ENCODE measurements at places on chromosomes 2 and 18. TPM values are rescaled to one million over a fixed set of nuclear protein-coding genes. Genes with fewer than 3 reads are reported as not detected.

The KCNE4 gene
- total RNA-seq = 0.17 TPM

DNA sequence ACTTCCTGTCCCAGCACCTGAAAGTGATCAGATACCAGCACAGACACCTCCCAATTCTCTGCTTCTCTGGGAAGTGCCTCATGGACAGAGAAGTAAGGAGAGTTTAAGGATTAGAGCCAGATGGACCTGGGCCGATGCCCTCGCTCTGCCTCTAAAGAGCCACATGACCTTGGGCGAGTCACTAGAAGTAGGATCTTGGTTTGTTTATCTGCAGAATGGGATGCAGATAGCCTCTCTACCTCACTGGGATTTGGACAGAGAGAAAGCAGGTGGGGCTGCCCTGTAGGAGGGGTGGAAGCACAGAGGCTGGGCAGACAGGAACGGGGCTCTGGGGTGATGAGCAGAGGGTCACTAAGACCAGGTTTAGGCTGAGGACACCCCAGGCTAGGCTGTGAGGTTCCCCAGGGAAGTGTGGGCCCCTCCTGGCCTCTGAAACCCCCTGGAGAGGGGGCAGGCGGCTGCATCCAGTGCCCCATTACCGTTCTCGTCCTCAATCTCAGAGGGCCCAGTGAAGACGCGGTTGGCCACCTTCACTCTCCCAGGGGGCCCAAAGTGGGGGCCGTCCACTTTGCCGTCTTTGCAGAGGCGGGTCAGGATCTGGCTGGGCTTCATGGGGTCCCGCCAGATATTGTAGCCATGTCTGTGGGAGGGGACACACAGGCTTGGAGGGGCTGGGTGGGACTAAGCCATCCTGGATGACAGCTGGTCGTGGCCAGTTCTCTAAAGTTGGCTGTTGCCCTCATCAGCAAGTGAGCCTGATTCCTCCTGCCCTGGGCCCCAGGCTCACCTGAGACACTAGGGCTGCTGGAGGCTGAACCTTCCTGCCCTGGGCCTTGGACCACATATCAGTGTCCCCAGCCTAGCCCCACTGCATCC, 13.3 kb downstream of the OTOF start:
- no peak overlapping the region for H3K4me3 ChIP-seq
- H3K4me1 ChIP-seq = no peaks in the 10 kb centered on the region

The TUBB8B gene
- 0.30 TPM for total RNA-seq

DNA sequence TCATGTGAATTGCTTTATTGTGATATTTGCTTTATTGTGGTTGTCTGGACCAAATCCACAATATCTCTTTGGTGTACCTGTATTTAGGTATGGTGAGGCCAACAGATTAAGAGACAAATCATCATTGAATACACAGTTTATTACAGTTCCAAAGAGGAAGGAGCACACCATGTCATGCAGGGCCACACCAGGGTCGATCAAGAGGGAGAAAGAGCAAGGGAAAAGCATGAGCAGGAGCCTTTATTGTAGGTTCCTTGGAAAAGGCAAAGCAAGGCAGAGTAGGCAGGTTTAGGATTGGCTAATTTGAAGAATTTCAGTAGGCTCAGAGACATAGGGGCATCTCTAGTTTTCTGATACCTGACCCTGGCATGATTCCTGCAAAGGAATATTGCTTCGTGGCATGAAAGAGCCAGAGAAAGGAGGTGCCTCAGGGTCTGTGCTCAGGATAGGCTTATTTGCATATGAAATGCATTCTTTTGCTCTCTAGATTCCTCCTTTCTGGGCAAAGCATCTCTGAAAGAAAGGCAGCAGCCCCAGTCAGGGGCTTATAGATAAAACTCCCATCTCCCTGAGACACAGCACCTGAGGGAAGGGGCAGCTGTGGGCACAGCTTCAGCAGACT, 214.2 kb upstream of the ERBB4 start:
- no peaks in the 10 kb centered on the region for H3K27me3 ChIP-seq
- DNase-seq = no peak
- no peaks in the 10 kb centered on the region for H3K36me3 ChIP-seq
- no peak overlapping the region for H3K27ac ChIP-seq

GRCh38 chr18:12321333-12321732, 13.3 kb downstream of the TUBB6 start:
- no peak overlapping the region for H3K4me3 ChIP-seq
- H3K36me3 ChIP-seq = peaks cover 3% of the 10 kb centered on the region
- DNase-seq = no peak
- H3K4me1 ChIP-seq = no peaks in the 10 kb centered on the region
- no peaks in the 10 kb centered on the region for H3K27me3 ChIP-seq
- no peak overlapping the region for H3K27ac ChIP-seq

DNA sequence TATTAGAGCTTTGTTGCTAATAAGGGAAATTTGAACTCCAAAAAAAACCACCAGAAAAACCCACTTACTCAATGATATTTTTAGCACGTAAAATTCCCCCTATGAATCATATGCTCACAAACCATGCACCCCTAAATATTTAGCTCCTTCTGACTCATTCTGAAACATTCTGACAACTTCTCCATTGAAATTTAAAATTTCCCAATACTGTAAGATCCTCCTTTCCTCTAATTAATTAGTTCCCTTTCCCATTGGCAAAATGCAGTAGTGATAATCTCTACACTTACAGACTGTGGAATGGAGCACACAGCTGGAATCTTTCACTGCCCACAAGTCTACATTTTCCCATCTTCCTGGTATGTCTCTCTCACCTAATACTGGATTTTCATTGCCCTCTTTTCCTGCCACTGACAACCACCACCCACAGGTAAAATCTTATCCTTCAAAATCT, 215.8 kb upstream of the ACVR2A start:
- H3K4me1 ChIP-seq = no peaks in the 10 kb centered on the region
- H3K36me3 ChIP-seq = no peaks in the 10 kb centered on the region
- no peak overlapping the region for H3K4me3 ChIP-seq
- H3K27me3 ChIP-seq = no peaks in the 10 kb centered on the region
- no peak overlapping the region for H3K27ac ChIP-seq

The C2orf92 gene
- total RNA-seq = 12.8 TPM

DNA sequence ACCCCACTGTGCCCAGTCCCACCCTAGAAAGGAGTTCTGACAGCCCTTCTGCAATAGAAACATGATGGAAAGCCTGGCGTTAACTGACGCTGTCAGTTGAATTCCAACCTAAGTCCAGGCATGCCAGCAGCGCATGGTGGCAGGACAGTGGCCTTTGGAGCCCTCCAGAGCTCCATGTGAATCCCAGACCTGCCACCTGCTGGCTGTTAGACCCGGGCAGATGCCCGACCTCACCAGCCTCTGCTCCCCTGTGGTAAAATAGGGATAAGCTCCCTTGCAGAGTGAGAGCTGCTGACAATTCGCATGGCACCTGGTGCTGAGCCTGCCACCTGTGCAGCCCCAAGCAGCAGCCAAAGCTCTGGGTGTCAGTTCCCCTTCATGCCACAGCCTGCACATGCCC, 138.6 kb downstream of the LOXHD1 start:
- no peaks in the 10 kb centered on the region for H3K27me3 ChIP-seq
- DNase-seq = no peak
- H3K36me3 ChIP-seq = no peaks in the 10 kb centered on the region
- H3K4me3 ChIP-seq = no peak overlapping the region

- H3K4me1 ChIP-seq = no peaks in the 10 kb centered on the region
- no peaks in the 10 kb centered on the region for H3K36me3 ChIP-seq
- H3K4me3 ChIP-seq = no peak overlapping the region
- H3K27me3 ChIP-seq = no peaks in the 10 kb centered on the region
- no peak overlapping the region for H3K27ac ChIP-seq
- no peak for DNase-seq
Measured at GRCh38 chr18:63646936-63647335, 2.9 kb upstream of the SERPINB4 start.

GRCh38 chr18:26531605-26532298, 16.6 kb downstream of the KCTD1 start:
- DNase-seq = no peak
- H3K27me3 ChIP-seq = no peaks in the 10 kb centered on the region
- no peak overlapping the region for H3K27ac ChIP-seq
- H3K4me3 ChIP-seq = no peak overlapping the region
- H3K4me1 ChIP-seq = no peaks in the 10 kb centered on the region
- no peaks in the 10 kb centered on the region for H3K36me3 ChIP-seq

DNA sequence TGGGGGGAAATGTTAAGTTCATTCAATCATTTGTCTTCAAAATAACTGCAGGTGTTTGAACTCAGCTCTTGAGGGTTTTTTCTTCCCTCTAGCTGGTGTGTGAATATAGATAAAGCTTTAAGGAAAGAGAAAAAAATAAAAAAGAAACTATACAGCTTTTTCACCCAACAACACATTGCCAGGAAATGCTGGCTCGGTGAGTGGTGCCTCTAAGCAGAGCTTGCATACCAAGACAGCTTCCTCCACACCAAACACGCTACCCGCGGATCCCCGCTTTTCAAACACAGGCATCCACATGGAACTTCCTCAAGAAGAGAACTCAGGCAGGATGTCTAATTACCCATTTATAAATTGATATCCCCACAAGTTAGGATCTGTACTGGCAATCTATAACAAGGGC, 69.8 kb upstream of the TANK start:
- H3K4me1 ChIP-seq = no peaks in the 10 kb centered on the region
- no peaks in the 10 kb centered on the region for H3K36me3 ChIP-seq
- H3K27ac ChIP-seq = no peak overlapping the region

GRCh38 chr2:215352602-215353001, 40.7 kb downstream of the ATIC start:
- DNase-seq = no peak
- no peak overlapping the region for H3K4me3 ChIP-seq
- H3K27ac ChIP-seq = no peak overlapping the region
- H3K36me3 ChIP-seq = peaks cover 27% of the 10 kb centered on the region

GRCh38 chr2:29222381-29223179, 107.4 kb downstream of the CLIP4 start:
- H3K4me3 ChIP-seq = no peak overlapping the region
- no peak overlapping the region for H3K27ac ChIP-seq
- H3K27me3 ChIP-seq = no peaks in the 10 kb centered on the region
- H3K36me3 ChIP-seq = no peaks in the 10 kb centered on the region
- DNase-seq = no peak

GRCh38 chr2:55309446-55309845, 40.4 kb upstream of the MTIF2 start:
- H3K4me3 ChIP-seq = no peak overlapping the region
- H3K27ac ChIP-seq = no peak overlapping the region
- H3K36me3 ChIP-seq = no peaks in the 10 kb centered on the region
- DNase-seq = no peak

The AOX1 gene
- 1,286 TPM for total RNA-seq

- no peak overlapping the region for H3K27ac ChIP-seq
- H3K4me1 ChIP-seq = no peaks in the 10 kb centered on the region
- no peak overlapping the region for H3K4me3 ChIP-seq
- DNase-seq = no peak
Measured at GRCh38 chr2:196113061-196113974, 44.7 kb upstream of the DNAH7 start.

DNA sequence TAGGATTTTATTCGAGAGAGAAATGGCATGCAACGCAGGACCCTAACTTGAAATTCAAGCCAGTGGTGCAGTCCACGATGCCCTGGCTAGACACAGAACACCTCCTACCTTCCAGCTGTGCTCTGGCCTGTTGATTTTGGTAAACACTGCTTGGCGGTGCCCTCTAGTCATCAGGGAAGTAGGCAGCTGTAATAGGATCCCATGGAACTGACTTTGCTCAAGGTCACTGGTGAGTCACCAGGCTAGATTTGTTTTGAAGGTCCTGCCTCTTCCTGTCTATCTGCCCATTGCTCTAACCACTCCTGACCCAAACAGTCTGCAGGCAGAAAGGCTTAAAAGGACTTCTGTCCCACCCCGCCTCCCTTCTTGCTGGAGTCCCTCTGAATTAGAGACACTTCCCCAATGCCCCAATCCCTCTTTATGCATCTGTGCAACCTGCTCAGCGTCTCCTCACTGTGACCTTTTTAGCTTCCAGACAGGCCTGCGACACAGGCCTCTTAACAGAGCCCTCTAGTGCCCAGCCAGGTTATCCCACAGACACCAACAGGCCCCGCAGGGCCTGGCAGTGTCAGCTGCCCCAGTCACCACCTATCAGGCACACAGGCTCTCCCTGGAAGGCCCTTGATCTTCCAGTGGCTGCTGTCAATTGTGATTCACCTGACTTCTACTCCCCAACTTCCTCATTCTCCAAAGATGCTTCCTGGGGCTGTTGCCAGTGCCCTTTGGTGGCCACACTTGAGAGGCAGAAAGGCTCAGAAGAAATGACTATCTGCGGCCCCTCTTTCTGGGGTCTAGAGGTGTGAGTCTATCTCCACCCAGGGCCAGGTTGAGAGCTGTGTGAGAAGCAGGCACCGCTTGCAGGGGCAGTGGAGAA, 5.2 kb downstream of the TMEM127 start:
- H3K27me3 ChIP-seq = no peaks in the 10 kb centered on the region
- H3K4me1 ChIP-seq = peaks cover 48% of the 10 kb centered on the region
- no peaks in the 10 kb centered on the region for H3K36me3 ChIP-seq
- H3K4me3 ChIP-seq = no peak overlapping the region

GRCh38 chr18:35424356-35424755, 47.2 kb upstream of the ZNF396 start:
- DNase-seq = no peak
- no peaks in the 10 kb centered on the region for H3K27me3 ChIP-seq
- no peak overlapping the region for H3K4me3 ChIP-seq
- H3K36me3 ChIP-seq = no peaks in the 10 kb centered on the region

DNA sequence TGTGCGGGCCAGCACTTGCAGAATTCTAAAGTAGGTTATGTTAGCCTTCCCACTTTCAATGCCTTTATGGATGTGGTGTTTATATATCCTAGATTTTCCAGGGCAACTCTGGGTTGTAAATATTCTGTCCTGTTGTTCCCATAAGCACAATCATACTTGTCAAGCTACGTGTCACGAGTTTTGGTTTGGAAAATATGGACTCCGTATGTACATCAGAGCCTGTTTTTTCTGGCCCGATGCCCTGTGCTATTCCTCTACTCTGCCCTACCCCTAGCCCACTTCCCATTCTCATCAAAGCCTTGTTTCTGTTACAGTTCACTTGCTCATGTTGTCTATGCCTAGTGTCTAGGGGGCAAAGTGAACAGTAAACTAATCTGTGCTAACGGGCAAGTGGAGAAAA, 27.0 kb upstream of the ZEB2 start:
- no peak overlapping the region for H3K4me3 ChIP-seq
- no peaks in the 10 kb centered on the region for H3K27me3 ChIP-seq
- no peaks in the 10 kb centered on the region for H3K36me3 ChIP-seq
- no peak overlapping the region for H3K27ac ChIP-seq
